NCI-H1092 treated with DMSO at 0.1 percent for 48 hours (cell line): ENCODE measurements at places on chromosomes 2 and 18.

DNA sequence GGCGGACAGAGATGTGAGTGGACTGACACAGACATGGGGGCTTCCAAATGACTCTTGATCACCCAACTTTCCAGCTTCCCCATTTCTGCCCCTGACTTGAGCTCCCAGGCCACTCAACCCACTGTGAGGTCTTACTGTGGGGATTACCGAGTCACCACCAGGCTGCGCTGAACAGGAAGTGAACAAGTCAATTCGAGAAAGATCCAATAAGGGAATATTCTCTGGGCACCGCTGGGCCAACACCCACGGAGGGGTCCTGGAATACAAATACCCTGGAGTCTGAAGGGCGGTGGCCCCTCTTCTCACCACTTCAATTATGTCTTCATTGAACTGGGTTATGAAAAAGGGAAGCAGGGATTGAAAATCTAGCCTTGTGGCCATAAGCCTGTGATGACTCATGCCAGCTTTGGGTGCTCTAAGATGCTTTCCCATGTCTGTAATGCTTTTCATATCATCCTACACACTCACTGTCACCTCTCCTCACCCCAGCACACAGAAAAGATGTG, 37.7 kb downstream of the BCL11A start:
- no peak for DNase-seq

DNA sequence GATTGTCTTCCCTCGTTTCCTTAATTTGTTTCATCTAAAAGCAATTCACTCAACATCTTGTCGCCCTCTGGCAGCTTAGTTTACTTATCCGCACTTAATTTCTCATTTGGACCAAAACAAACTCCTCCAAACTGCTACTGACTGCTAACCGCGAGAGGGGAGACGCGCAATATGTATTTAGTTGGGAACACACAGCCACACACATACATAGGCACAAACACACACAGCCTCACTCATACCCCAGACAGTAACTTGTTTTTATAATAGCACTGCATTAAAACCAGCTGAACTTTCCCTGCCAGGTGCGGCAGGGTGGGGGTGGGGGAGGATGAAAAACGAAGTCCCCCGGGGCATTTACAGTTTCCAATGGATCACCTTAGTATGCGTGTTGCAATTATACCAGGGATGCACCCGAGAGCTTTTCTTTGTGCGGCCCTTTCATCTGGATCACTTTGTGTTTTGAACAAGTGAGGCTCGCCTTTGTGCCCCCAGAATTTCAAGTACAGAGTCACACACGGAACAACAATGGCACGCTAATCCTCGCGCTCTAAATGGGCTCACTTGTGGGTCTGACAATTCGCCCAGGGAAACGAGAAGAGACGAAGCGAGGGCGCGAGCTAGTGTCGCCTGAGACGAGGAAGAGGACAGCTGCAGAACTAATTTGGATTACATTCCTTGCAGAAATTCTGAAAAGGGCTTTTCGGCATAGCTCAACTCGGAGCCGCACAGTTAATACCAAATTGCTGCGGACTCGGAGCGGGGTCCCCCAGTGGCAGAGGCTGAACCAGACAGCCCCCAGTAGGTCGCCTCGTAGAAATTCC, 2.4 kb downstream of the ERBB4 start:
- DNase-seq: no peak

DNA sequence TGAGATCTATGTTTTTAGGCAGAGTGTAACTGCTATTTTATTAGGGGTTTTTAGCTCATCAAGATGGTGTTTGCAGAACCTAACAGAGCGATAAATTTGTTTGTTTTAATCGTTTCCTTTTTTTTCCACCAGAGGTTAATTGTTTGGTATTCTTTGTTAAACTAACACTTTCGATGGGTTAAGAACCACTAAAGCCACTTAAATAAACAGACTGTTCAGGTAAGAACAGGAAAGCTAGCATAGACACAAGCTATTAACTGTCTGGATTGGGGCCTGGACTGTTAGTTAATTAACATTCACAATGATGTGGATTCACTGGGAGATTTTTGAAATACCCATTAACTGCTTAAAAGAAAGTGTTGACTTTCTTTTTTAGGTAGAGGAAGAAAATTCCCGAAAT, 209.0 kb upstream of the COPS8 start:
- DNase-seq: peak; percentile 89

DNA sequence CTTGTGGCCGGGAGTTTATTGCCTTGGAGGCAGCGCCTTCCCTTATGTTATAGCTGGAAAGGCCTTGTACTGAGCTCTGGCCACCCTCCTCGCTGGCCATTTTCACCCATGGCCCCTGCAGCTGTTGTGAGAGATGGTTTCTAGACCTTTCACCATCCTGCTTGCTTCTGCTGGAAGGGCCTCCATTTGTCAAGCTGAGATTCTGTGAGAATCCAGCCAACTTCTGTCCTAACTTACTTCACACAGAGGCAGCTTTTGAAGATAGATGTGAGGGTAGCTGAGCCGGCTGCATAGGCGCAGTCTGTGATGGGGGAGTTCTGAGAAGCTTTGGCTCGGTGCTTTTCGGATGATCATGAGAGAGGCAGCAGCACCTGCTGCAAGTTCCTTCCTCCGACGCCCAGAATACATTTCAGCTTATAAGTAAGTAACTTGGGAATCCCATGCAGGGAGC, 8.7 kb downstream of the CTIF start:
- DNase-seq: no peak

DNA sequence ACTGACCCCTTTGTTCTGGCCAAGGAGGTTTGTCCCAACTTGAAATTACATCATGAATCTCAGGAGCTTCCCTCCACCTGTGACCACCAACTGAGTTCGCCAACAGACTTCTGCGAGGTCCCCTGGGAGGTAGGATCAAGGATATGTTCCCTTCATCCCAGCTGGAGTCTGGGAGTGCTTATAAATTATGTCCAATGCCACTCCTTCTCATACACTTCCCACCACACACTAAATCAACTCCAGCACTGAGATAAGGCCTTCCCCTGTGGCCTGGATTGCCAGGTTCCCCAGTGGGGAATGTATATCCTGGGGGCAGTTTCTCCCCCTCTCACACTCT, 99.2 kb downstream of the RND3 start:
- DNase-seq: no peak

GRCh38 chr2:173676647-173677046, 288.5 kb downstream of the SP3 start:
- DNase-seq: no peak

GRCh38 chr18:57004366-57005121, 142.3 kb upstream of the BOD1L2 start:
- DNase-seq: peak; percentile 29

- no peak for DNase-seq
These were observed 52.5 kb downstream of the ZNF236 start for GRCh38 chr18:76874642-76875389.

DNA sequence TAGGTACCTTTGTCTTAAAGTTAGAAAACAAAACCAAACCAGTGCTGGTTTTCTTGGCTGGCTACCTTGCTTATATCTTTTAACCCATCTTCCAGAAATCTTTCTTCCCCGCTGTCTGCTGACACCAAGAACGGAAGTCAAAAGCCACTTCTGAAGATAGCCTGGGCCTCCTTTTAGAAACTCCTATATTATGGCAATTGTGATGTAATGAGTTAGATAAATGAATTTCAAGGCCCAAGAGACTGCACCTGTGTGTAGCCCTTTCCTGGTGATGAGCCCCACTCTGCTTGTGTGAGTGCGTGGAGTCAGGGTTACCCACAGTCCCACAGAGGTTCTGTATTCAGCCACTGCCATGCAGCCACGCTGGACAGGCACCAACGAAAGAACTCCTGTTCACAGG, 60.7 kb downstream of the ARMC9 start:
- DNase-seq: no peak

GRCh38 chr2:109685453-109685852, 71.3 kb downstream of the SOWAHC start:
- no peak for DNase-seq

GRCh38 chr18:46632401-46633071, 24.5 kb downstream of the LOXHD1 start:
- DNase-seq: no peak

DNA sequence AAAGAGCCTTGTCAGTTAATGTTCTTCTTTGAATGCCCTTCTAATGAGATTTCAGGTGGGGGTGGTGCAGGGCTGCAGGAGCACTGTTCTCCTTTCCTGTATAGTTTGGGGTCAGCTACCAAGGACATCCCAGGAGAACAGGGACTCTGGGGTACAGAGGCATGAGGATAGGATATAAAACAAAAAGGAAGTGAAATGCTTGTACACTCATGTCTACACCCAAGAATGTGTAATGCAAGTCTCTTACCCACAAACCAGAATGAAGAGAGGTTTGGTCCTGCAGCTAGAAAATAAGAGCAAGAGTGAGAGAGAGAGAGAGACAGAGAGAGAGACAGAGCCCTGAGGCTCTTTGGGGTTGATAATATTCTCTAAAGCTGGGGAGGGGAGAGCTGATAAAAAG, 151.8 kb upstream of the KCTD1 start:
- no peak for DNase-seq

DNA sequence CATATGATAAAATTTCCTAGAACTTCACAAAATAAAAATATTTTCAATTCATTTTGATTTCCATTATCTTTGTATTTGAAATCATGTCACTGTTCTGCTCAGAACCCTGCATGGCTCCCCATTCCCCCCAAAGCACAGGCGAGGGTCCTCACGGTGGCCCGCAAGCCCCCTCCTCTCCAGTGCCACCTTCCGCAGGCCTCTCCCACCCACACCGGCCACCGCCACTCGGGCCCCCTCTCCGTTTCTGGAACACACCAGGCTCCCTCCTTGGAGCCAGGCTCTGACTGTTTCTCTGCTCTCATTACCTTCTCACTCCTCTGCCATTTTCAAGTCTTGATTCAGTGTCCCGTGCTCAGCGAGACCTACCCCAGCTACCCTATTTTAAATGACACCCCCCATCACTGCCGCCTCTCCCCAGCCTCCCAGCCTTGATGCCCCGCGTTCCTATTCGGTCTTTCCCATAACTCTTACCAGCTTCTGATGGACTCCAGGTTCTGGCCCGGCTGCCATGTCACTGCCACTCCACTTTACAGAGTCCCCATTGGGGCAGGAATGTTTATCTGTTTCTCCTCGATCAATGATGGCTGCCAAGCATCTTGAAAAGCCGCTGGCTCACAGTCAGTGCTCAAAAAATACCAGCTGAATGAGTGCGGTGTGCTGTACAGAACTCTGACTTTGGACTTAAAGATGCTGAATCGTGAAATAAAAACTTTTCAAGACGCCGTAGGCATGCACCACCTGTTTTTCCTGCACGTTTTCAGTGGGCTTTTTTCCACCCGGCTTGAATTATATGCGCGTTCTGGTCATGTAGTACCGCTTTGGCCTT, 201.0 kb downstream of the GBX2 start:
- DNase-seq: no peak

DNA sequence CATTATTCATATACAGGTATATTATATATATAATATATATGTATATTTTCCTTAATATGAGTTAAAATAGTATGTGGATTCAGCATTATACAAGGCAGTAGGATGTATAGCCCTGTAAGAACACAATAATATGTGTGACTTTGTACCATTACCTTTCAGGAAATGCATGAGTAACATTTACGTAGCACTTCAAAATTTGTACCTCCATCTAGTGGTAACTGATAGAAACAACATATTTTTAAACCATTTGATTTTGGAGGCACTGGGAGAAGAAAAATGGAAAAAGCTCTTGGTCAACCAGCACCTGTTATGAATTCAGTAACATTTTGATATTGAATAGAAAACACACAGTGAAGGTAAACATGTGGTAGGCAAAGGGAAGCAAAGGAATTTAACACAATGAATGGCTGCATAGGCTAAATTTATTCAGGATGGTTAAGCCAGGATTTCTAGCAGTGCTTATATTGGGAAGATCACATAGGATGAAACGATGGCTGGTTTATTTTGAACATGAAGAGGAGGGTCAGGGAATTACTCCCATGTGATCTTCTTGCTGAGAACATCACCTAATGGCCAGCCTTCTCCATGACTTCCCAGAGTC, 565.5 kb downstream of the CCDC85A start:
- peak; percentile 35 for DNase-seq

DNA sequence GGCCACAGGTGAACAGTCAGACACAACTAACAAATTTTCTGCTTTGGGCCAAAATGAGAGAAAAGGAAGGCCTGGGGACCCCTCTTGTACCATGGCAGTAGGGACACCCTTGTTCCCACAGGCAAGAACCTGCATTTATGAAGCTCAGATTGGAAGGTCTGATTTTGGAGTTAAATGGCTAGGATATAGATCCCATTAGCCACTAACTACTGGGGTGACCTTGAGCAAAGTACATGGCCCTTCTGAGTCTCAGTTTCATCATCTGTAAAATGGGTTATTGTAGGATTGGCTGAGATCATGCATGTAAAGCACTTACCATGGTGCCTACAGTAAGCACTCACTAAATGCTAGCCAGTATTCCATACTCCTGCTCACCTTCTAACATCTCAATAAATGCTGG, 101.6 kb upstream of the DAPL1 start:
- no peak for DNase-seq

- no peak for DNase-seq
These were observed 41.1 kb upstream of the SCYGR1 start for GRCh38 chr2:227428731-227429285.

DNA sequence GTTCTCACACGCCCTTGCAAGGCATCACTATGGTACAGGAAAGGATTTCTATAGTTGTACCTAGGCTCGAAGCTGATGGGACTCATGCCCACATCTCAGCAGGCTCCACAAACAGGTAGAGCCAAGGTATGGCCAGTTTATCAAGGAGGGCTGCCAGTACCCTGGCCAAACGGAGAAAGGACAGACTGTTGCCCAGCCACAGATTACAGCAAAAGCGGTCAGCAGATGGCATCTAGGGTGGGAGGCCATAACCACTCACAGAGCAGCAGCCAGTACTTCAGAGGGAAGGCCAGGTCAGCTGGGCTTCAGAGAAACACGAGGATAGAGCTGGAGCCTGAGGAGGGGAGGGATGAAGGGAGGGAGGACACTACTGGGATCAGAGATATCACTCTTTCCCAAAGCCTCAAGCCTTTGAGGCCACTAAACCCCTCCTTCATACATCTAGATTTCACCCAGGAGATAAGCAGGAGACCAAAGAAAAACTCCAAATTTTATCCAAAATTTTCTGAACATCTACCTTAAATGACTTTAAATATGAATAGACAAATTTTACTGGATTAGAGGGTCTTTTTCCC, 904.2 kb upstream of the NXPH2 start:
- no peak for DNase-seq

GRCh38 chr2:63741884-63742579, 99.7 kb upstream of the UGP2 start:
- DNase-seq: no peak

DNA sequence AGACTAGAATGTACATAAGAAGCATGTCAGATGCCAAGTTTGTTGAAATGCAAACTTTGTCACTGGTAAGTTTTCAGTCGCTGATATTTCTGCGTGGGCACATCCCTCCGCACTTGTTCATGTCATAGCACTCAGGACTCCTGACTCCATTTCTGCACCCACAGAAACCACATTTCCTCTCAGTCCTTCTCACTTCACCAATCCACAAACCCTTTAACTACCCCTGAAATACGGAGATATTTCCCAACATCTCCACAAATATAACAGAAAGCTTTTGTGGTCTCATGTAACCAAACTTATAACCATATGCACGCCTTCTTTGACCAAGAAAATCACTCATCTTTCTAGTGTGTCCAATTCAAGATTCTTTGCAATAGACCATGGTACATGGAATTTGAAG, 276.9 kb upstream of the ERBB4 start:
- no peak for DNase-seq

- DNase-seq: no peak
These were observed 69.0 kb downstream of the TXNL1 start for GRCh38 chr18:56569416-56569815.
